ENCODE measurements at places on chromosomes 6 and 20. TPM values are rescaled to one million over a fixed set of nuclear protein-coding genes. Genes with fewer than 3 reads are reported as not detected.

PXDC1 gene
- total RNA-seq: 87.6 TPM

NKX2-2 gene
- not detected for total RNA-seq

KIF13A gene
- total RNA-seq: 43.4 TPM

RBBP8NL gene
- not detected for total RNA-seq

RBBP9 gene
- total RNA-seq: 12.2 TPM

NECAB3 gene
- total RNA-seq: 12.5 TPM

SNX3 gene
- total RNA-seq: 146 TPM

GSTA3 gene
- total RNA-seq: not detected

GLP1R gene
- not detected for total RNA-seq

IMPG1 gene
- not detected for total RNA-seq

GPR6 gene
- not detected for total RNA-seq

EEF1A1 gene
- total RNA-seq: 25,321 TPM

MUC22 gene
- not detected for total RNA-seq

MACROD2 gene
- total RNA-seq: 1.1 TPM

PRICKLE4 gene
- 1.3 TPM for total RNA-seq

POM121L2 gene
- total RNA-seq: not detected

PLA2G7 gene
- not detected for total RNA-seq

MAP1LC3A gene
- 14.9 TPM for total RNA-seq

RBPJL gene
- not detected for total RNA-seq

GPLD1 gene
- total RNA-seq: 0.18 TPM

MAP7 gene
- 0.36 TPM for total RNA-seq
